ENCODE measurements at places on chromosomes 2 and 18.

GRCh38 chr2:239106314-239106908 is 258.5 kb downstream of the TWIST2 start:
- peak; percentile 65 for DNase-seq

DNA sequence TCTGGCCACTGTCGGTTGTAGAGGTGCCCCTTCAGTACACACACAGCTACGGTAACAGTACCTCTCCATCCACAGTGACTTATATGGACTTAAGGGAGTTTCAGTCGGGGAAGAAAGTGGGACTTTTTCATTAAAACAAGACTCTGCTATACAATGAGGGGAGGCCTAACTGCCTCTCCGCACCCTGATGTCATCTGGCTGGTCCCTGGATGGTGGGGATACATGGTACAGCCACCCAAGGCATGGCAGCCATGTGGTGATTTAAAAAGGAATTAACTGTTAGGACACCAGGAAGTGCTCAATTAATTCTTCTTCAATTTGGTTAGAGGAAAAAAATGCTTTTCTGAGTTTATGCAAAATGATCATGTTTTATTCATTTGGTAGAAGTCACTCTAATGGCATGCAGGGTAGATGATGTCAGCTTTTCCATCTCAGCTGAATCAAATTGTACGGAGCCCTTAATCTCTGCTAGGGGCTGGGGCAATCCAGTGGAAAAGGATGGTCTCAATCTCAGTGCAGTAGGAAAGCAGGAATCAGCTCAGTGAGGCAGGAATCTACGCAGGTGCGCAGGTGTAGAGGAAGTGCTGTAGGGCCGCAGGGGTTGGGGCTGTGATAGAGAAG is 243.9 kb downstream of the PRKCE start:
- peak; percentile 75 for DNase-seq

DNA sequence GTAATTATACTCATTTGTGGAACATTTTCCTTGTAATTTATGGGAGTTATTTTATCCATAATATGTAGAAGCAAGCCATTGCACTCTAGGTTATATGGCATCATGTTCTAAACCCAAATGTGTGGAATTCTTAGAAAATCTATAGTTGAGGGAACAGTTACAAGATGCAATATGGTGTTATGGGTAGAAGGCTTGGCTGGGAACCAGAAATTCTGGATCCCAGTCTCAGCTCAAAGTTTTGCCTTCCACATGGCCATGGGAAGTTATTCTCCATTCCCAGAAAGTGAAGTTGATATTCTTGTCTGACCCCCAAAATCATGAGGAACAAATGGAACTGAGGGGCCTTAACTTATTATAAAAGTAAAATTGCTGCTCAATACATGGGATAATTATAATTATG is 38.0 kb downstream of the KIF5C start:
- no peak for DNase-seq

DNA sequence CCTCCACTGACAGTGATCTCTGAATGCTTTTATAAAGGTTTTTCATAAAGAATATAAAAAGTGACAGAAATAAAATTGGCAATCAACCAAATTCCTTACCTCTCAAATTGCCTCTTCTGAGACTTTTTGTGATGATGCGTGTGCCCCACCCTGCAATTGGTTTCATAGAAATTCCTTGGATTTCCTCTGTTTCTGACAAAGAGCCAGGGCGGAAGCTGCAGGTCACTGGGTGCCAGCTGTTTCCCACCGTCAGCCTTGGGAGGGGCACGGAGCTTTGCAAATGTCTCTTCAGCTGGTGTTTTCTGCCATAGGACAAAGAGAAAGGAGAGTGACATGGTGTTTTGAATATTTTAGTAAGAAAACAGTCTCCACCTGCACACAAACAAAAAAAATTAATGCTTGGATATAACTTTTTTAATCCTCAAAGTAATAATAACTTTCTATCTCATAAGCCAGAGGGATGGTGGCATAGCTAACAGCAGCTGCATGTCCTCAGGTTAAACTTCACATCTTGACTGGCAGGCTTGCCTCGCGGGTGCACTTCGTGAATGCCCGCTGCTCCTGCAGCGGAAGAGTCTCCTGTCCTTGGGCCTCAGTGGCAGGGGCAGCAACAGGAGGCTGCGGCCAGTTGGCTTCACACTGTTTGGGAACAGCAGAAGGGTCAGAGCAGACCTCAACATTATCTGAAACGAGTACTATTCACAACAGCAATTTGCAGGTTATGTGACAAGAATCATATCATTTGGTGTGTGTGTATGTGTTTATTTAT is 24.7 kb downstream of the AGAP1 start:
- DNase-seq, result no peak

DNA sequence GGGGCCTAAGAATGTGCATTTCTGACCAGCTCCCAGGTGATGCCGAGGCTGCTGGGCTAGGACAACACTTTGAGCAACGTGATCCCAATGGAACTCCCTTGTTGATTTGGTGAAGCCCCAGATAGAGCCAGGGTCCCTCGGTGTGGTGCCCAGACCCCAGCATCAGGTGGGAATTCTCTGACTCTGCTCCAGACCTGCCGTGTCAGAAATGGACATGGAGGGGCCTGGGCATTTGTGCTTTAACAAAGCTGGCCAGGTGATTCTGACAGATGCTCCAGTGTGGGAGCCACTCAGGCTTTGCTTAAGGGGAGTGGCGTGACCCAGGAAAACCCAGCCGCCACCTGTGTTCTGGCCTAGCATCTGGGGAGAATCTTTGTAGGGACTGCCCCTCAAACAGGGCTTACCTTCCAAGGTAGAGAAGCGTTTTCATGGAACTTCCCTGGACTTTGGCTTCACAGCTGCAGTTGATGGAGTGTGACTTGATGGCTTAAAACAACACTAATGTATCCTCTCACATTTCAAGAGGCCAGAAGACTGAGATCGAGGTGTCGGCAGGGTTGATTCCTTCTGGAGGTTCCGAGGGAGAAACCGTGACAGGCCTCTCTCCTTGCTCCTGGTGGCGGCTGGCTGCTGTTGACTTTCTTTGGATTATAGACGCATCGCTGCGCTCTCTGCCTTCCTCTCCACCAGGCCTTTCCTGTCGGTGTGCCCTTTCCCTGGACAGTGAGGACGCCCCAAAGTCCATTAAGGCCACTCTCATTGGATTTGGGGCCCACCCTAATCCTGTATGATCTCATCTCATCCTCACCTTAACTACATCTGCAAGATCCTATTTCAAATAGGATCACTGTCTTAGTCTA is 57.0 kb upstream of the HDAC4 start:
- DNase-seq, result no peak

DNA sequence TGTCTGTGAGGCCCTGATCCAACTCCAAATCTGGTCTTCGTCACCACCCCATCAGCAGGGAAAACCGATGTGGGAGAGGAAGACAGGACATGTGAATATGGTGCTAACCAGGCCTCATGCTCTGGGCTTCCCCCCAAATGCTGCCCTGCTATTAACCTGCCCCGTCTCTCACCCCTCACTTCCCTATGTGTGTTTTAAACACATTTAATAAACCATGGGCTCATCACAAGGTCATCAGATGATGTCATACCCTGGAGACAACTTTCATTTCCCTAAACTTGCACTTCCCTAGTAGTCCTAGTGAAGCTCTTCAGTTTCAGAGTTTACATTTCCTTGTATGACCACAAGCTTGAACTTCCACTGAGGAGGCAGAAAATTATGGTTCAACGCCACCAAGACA is 49.9 kb downstream of the CD8B2 start:
- no peak for DNase-seq

GRCh38 chr2:42809819-42810120 is 17.4 kb upstream of the HAAO start:
- DNase-seq, result peak; percentile 79

DNA sequence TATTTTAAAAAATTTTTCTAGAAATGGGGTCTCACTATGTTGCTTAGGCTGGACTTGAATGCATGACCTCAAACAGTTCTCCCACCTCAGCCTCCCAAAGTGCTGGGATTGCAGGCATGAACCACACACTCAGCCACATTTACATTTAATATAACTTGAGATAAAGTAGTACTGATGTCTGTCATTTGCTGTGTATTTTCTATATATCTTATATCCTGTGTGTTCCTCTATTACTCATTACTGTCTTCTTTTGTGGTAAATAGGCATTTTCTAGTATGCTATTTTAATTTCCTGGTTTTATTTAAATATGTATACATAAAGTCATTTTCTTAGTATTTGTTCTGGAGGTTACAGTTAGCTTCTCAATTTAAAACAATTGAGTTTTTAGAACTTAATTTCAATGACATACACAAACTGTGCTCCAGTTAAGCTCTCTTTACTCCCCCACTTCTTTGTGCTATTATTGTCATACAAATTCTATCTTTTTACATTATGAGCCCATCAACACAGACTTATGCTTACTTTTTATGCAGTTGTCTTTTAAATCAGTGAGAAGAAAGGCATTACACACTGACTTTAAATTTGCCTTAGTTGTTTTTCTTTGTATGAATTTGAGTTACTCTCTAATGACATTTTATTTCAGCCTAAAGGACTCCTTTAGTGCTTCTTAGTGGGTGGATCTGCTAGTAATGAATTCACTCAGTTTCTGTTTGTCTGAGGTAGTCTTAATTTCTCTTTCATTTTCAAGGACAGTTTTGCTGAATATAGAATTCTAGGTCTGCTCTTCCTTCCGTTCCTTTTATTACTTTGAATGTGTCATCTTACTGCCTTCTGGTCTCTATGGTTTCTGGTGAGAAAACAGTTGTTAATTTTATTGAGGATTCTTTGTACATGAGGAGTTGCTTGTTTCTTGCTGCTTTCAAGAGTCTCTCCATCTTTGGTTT is 6.2 kb upstream of the INPP4A start:
- DNase-seq, result no peak
